ENCODE measurements at places on chromosomes 4 and X. TPM values are rescaled to one million over a fixed set of nuclear protein-coding genes. Genes with fewer than 3 reads are reported as not detected.
A peak's percentile ranks its signal among the peaks of the same experiment; 100 is the strongest.

Gene PABPC1L2A
- not detected for total RNA-seq

- no peak for DNase-seq
Observed at GRCh38 chrX:108312011-108312410, 126.2 kb downstream of the COL4A6 start.

DNA sequence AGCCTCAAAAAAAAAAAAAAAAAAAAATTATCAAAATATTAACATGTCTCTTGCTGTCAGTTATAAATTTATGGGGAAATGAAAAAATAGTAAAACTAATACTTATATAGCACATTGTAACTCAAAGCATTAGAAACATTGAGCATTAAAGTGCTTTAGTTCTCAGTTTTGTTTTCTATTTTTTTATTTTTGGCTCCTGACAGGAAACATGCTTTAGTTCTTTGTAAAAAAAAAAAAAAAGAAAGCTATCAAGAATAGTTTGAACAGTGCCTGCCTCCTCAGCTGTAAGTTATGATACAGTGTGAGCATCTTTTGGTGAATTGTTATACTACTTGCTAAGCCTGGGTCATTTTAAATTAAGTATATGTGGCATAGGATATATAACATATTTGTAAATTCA is 5.1 kb upstream of the CENPC start:
- no peak for DNase-seq

GRCh38 chr4:107625391-107625902 is 94.6 kb downstream of the PAPSS1 start:
- DNase-seq: no peak

Gene PASD1
- total RNA-seq: not detected

Gene DGKQ
- total RNA-seq: 11.9 TPM

GRCh38 chrX:120136840-120137239 is 21.1 kb upstream of the RHOXF1 start:
- no peak for DNase-seq

Gene TRPC3
- total RNA-seq: 0.42 TPM

GRCh38 chrX:107935664-107936433 is 46.3 kb downstream of the TEX13B start:
- no peak for DNase-seq

DNA sequence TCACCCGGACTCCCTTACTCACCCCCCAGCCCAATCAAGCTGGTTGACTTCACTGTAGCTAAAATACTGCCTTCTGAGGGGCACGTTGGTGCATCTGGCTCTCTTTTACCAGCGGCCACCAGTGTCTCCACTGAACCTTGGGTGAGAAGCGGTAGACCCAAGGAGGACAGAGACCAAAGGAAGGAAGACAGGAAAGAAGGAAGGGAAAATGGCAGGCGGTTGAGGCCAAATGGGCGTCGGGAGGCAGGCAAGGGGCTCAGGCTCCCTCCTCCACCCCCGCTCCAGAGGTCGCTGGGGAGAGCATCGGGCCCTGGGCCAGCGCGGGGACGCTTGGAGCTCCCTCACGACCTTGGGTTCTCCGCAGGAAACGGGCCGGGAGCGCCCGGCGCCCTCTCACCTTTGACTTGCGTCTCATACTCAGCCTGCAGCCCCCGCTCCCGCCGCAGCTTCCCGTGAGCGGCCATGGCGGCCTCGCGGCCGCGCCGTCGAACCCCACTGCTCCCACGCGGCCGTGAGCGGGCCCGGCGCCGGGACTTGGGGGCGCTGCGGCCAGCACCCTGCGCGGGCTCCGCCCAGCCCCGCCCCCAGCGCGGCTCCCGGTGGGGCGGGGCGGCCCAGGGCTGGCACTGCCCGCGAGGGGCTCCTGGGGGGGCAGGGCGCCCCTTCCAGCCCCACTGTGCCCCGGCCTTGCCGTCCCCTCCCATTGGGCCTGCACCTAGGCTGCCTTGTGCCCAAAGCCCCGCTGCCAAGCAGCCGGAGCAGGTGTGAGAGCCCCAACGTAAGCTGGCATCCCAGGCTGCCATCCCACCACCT is at the start of gene ARHGAP4:
TSS of gene ARHGAP4 (minus strand) at position 526 of the 813 bp plus-strand sequence. CDS start at position 464, 62 bp downstream.
- no peak for DNase-seq

GRCh38 chr4:14769993-14770392 is 232.3 kb upstream of the CPEB2 start:
- no peak for DNase-seq

Gene MTNR1A
- total RNA-seq: not detected

DNA sequence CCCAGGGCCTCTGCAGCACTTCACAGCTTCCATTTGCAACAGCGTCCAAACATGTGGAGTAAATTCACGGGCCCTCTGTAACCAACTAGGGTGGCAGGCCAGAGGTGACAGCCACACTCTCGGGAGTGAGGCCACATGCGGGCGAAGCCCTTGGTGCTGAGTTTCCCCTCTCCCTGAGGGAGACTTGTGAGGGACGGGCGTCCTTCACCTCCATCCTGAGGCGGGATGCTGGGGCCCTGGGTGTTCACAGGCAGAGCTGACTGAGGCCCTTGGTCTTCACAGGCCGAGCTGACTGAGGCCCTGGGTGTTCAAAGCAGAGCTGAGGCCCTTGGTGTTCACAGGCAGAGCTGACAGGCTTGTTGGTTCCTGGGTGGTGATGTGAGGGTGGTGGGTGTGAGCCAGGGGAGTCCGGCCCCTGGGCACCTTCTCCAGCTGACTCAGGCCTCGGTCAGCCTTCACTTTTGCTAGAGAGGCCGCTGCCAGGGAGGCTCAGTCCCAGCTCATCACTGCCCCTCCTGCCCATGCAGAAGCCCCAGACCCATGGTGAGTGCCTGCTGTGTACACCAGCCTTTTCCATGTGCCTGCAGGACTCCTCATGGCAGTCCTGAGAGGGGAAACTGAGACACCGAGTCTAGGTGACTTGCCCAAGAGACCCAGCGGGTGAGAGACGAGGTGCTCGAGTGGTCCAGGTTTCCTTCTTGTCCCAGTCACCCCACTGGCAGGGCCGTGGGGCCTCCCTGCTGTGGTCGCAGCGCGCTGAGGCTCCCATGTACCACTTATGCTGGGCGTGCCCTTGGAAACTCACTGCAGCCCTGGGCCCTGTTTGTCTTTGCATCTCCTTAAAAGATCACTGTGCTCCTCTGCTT is 8.5 kb downstream of the WFS1 start:
- DNase-seq: no peak

Gene ARMCX6
- 13.1 TPM for total RNA-seq

DNA sequence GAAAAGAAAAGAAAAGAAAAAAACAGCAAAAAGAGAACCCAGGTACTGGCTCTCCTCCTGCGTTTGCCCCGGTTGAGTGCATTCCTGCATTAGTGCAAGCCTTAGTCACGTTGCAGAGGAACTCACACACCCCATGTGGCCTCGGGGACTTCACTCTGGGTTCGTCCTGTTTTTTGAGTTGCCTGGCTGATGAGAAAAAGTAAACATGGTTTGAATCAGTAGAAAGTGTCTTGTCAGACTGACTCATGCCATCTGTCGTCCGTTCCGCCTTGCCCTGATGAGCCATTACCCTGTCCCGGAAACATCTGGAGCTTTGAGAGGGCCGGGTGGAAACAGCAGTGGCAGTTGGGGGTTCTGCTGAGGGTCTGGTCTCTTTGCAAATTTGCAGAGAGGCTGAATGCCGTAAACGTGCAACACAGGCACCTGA is 16.3 kb downstream of the CD99 start:
- peak; percentile 95 for DNase-seq

DNA sequence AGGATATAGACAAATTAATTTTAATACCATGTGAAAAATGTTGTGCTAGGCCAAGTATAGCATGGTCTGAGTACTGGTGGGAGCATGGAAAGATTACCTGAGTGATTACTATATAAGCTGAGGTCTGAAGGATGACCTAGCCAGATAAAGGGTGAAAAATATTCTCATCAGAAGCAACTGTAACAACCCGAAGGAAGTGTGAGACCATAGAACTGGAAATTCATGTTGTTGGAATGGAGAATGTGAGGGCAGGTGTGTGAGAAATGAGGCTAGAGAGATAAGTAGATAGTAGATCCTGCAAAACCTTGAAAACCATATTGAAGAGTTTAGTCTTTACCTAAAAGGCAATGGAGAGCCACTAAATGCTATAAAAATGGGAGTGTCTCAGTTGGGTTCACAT is 71.5 kb downstream of the ARFIP1 start:
- no peak for DNase-seq

- no peak for DNase-seq
Observed at GRCh38 chr4:14359991-14360390, 642.3 kb upstream of the CPEB2 start.

GRCh38 chr4:38805530-38806145 is 1.0 kb upstream of the TLR1 start:
- no peak for DNase-seq

Gene PAGE4
- total RNA-seq: 2.1 TPM

DNA sequence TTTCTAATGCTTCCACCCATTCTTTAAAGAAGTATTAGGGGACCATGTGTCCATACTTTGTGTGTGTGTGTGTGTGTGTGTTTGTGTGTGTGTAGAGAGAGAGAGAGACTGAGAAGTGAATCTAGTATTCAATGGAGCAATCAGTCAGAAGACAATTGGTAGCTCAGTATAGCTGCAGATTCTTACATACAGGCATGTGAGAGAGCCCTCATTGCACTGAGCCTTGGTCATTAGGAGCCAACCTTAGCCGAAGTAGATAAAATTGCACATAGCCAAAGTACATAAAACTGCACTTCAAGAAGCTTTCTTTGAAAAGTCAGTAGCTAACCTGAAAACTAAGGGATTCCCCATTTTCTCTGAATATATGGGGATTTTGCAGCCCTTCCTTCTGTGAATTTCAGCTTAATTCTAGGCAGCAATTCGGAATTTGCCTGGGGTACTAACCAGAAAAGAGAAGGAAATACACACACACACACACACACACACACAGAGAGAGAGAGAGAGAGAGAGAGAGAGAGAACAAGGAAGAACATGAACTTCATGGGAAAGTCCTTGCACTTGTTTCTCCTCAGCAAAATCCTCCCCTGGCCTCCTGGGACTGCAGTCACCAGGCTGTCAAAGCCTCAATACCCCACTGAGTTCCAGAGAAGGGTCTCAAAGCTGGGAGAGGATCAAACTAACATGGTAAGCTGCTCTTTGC is 1.7 kb upstream of the PRDM8 start:
- no peak for DNase-seq

- DNase-seq: no peak
Observed at GRCh38 chr4:147942729-147943128, 210.8 kb downstream of the ARHGAP10 start.

- DNase-seq: no peak
Observed at GRCh38 chrX:1124531-1124930, 87.9 kb downstream of the CRLF2 start.

- DNase-seq: no peak
Observed at GRCh38 chrX:37509349-37509748, 62.1 kb upstream of the LANCL3 start.

DNA sequence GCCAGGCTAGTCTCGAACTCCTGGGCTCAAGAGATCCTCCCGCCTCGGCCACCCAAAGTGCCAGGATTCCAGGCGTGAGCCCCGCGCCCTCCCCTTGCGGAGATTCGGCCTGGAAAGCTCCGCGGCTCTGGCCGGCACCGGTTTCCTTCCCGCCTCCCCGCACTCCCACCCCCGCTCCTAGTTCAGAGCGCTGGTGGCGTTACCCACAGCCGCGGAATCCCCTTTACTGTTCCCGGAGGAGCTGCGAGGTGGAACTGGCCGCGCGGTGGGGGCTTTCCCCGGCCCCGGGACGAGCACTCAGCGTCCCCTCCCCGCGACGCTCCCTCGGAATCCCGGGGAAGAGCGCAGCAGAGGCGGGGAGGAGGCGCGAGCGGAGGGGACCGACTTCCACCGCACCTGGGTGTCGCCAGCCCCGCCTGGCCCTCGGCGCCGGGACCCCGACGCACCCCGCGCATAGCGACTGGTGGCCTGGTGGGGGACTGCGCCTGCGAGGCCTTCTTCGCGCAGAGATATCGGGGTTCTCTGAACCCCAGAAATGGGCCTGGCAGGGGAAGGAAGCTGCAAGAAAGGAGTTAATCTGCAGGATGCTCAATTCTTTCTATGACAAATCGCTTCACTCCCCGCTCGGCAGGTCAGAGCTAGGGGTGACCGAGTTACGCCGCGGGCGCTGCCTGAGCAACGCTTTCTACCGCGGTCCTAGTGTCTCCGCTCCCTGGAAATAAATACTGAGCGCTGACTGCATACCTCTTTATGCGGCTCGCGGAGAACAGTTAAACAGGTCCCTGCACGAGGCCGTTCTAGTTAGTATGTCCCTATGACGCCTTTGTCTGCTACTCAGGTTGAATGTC is 14.6 kb upstream of the SLC25A4 start:
- no peak for DNase-seq

Gene CXCL9
- 0.17 TPM for total RNA-seq

Gene PABPC5
- 3.7 TPM for total RNA-seq

- DNase-seq: no peak
Observed at GRCh38 chrX:25049357-25049756, 33.6 kb upstream of the ARX start.

Gene FAM184B
- total RNA-seq: not detected

DNA sequence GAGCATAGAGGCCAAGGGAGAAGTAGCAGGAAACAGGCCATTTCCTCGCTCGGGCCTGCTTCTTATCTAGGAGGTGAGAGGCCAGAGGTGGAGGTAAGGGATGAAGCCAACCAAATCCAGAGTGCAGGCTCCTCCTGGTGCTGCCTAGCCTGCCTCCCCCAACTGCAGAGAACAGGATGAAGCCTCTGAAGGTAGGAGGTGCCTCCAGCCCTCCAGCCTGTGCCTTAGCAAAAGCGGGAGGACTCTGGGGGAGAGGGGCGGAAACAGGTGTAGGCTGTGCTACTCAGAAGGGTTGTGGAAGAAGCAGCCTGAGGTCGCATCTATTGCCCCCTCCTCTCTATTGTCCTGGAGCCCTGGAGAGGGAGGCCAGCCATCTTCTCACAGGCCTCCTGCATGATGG is 2.9 kb upstream of the MTM1 start:
- DNase-seq: no peak

GRCh38 chr4:150242820-150243458 is 164.7 kb downstream of the DCLK2 start:
- DNase-seq: peak; percentile 68

GRCh38 chr4:76153356-76153755 is 5.2 kb upstream of the NUP54 start:
- no peak for DNase-seq

DNA sequence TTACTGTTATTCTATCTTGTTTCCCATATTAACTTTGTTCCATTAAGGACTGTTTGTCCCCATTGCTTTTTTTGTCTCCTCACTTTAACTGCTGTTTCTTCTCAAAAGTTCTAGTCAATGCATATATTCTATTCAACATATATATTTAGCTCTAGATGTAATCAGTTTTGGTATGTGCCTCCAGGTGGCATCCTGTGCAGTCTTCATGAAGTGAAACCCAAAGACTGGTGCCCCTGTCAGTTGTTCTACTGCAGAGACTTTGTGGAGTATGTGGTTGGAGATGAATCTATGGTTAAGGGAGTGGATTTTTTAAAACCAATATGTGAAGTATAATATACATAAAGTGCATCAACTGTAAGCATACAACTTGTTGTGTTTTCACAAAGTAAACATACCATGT is 57.0 kb downstream of the VAMP7 start:
- DNase-seq: no peak

GRCh38 chr4:115090483-115091075 is 22.8 kb downstream of the NDST4 start:
- no peak for DNase-seq

DNA sequence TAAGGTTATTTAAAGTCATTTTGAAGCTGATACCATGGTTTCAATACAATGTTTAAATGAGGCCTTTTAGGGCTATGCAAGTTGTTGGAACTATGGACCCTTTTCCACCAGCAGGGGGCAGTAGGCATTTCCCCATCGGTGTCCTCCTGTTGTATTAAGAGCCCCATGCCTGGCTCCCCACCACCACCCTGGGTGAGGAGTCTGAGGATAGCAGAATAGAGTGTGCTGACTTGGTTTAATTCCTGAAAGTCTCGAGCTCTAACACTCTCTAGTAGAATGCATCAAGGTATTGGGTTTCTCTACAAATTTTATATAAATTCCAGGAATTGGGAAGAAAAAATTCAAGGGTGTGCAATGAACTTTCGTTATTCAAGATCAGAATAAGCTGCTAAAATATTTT is 234.8 kb upstream of the JADE1 start:
- DNase-seq: no peak
